ENCODE measurements at places on chromosomes 11 and 22. TPM values are rescaled to one million over a fixed set of nuclear protein-coding genes. Genes with fewer than 3 reads are reported as not detected.

DNA sequence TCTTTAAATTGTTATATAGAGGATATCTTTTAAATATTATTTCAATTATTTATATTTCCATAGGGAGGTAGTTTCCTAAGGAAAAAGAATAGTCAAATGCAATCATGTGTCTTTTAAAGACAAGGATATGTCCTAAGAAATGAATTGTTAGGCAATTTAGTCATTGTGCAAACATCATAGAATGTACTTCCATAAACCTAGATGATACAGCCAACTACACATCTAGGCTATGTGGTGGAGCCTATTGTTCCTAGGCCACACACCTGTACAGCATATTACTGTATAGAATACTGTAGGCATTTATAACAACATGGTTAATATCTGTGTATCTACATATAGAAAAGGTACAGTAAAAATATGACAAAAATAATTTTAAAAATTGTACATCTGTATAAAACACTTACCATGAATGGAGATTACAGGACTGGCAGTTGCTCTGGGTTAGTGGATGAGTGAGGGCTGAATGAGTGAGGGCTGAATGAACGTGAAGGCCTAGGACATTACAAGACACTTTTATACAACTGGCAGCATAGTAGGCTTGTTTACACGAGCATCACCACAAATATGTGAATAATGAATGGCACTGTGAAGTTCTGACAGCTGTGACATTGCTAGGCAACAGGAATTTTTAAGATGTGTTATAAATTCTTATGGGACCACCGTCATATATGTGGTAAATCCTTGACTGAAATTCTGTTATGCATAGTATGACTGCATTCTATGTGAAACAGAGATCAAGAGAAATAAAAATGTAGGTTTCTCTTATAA, 1879.0 kb upstream of the RAG2 start:
- DNase-seq = no peak

DNA sequence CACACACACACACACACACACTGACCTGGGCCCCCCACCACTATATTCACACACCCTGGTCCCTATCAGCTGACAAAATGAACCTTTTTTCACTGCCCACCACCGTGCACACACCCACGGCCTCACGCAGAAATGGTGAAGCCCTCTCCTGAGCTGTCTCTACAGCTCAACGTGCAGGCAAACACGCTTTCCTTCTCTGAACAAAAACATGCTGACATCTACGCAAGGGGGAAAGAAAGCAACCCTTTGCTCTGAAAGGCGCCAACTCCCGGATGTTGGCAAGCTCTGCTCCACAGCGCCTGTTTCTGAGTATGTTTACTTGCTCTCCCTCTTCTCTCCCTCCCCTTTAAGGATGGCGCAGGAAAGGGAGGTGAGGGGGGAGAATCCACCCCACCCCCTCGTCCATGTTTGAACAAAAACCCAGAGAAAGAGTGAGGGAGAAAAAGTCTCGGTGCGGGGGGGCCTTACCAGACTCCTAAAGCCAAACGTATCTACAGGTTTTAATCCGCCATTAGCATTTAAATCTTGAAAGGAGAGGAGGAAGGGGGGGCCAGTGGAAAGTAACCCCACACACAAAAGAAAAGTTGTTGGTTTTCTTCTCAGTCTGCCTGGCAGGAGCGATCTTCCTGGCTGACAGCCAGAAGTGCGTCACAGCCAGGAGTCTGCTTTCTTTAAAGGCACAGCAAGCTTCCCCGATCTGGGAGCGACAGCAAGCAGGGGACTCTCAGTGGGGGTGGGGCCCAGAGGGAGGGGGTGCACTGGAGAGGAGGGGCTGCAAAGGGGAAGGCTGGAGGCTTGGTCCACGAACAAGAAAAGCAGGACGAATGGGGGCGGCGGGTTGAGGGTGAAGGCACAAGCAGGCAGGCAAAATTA, 39.6 kb downstream of the NUMA1 start:
- DNase-seq = peak; percentile 91

The C11orf21 gene
- total RNA-seq = 0.27 TPM

DNA sequence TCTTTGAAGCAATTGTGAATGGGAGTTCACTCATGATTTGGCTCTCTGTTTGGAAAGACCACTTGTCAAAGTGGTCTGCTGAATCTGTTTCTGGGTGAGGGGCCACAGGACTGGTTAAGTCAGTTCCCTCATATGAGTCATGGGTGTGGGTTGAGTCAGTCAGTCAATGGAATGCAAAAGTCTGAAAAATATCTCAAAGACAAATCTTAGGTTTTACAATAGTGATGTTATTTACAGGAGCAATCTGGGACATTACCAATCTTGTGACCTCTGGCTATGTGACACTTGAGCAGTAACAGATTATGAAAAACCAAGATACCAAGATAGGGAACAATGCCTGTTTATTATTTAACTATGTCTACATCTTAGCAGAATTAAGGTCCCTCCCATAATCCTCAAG, 311.6 kb downstream of the AASDHPPT start:
- no peak for DNase-seq

GRCh38 chr11:21514316-21514715, 678.6 kb upstream of the ANO5 start:
- DNase-seq = no peak

Data from cerebellum (tissue), 4 donors.